Activated CD8-positive, alpha-beta memory T cell treated with anti-CD3 and anti-CD28 coated beads for 48 hours (primary cell): ENCODE measurements at places on chromosomes 6 and 20.

GRCh38 chr20:35171753-35172433 lies at the start of gene PROCR:
TSS of gene PROCR (plus strand) at chr20:35172072. CDS start at chr20:35172155, 83 bp downstream.
- DNase-seq: no peak

- no peak for DNase-seq
Measured at GRCh38 chr6:70575899-70576495, 9.3 kb downstream of the SDHAF4 start.

GRCh38 chr20:60928341-60928740 lies 323.7 kb upstream of the CDH4 start:
- no peak for DNase-seq

GRCh38 chr20:12821249-12821648 lies 187.5 kb upstream of the SPTLC3 start:
- no peak for DNase-seq

GRCh38 chr6:146955570-146955969 lies 248.6 kb upstream of the STXBP5 start:
- DNase-seq: no peak

GRCh38 chr20:6086868-6087267 lies 33.0 kb upstream of the LRRN4 start:
- no peak for DNase-seq

- DNase-seq: no peak
Measured at GRCh38 chr6:117568831-117569410, 33.4 kb downstream of the GOPC start.

GRCh38 chr20:32773855-32774254 lies 11.7 kb downstream of the DNMT3B start:
- no peak for DNase-seq

GRCh38 chr20:50415021-50415515 lies 95.1 kb upstream of the PTPN1 start:
- no peak for DNase-seq

DNA sequence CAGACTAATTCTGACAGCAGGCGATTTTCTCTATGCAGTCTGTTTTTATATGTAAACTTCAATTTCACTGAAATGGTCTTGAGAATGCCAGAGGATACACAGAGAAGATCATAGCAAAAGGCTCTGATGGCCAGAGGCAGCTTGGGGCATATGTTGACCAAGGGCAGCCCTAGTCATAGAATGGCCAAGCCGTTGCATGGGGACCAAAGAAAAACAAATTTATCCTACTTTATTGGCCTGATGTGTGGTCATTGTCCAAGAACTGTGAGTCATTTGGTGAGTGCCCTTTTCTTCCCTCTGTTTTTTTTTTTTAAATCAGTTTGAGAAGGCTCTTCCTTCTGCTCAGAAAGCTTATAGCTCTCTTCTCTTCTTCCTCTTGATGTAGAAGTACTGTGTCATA lies 5.8 kb downstream of the HDGFL1 start:
- DNase-seq: no peak

- DNase-seq: no peak
Measured at GRCh38 chr6:54665278-54665677, 181.3 kb upstream of the FAM83B start.

GRCh38 chr6:62891065-62891647 lies 320.1 kb upstream of the FKBP1C start:
- DNase-seq: no peak
